ENCODE measurements at places on chromosomes 1 and 21. TPM values are rescaled to one million over a fixed set of nuclear protein-coding genes. Genes with fewer than 3 reads are reported as not detected.

DNA sequence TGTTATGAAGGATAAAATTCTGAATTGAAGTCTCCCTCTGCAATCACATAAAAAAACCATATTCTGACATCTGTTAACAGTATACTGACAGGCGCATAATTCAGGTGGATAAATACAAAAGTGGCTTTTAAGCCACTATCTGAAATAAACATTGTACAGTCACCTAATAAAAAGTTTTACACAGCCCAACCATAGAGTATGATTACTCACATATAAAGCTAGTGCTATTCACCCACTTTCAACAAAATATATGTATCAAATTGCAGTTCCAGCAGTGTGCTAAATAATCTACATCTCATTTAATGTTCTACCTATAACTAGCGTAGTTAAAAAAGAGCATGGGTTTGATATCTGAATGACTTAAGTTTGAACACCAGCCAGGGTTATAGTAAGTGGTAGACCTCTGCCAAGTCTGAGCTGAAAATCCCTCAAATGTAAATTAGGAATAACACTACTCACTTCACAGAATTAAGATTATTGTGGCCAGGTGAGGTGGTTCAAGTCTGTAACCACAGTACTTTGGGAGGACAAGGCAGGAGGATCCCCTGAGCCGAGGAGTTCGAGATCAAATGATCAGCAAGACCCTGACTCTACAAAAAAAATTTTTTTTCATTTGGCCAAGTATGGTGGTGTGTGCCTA, 3.9 kb downstream of the EGLN1 start:
- no peaks in the 10 kb centered on the region for H3K27me3 ChIP-seq
- no peak overlapping the region for H3K27ac ChIP-seq
- DNase-seq, result no peak
- peaks cover 59% of the 10 kb centered on the region for H3K4me1 ChIP-seq

- H3K27me3 ChIP-seq, result no peaks in the 10 kb centered on the region
- no peak overlapping the region for H3K27ac ChIP-seq
- no peaks in the 10 kb centered on the region for H3K36me3 ChIP-seq
- DNase-seq, result no peak
Measured at GRCh38 chr1:73044241-73045036, 762.1 kb upstream of the NEGR1 start.

- H3K36me3 ChIP-seq, result no peaks in the 10 kb centered on the region
- peaks cover 11% of the 10 kb centered on the region for H3K4me1 ChIP-seq
- no peak for DNase-seq
- H3K4me3 ChIP-seq, result no peak overlapping the region
- no peak overlapping the region for H3K27ac ChIP-seq
- no peaks in the 10 kb centered on the region for H3K27me3 ChIP-seq
Measured at GRCh38 chr1:151039521-151039920, 3.1 kb downstream of the BNIPL start.

DNA sequence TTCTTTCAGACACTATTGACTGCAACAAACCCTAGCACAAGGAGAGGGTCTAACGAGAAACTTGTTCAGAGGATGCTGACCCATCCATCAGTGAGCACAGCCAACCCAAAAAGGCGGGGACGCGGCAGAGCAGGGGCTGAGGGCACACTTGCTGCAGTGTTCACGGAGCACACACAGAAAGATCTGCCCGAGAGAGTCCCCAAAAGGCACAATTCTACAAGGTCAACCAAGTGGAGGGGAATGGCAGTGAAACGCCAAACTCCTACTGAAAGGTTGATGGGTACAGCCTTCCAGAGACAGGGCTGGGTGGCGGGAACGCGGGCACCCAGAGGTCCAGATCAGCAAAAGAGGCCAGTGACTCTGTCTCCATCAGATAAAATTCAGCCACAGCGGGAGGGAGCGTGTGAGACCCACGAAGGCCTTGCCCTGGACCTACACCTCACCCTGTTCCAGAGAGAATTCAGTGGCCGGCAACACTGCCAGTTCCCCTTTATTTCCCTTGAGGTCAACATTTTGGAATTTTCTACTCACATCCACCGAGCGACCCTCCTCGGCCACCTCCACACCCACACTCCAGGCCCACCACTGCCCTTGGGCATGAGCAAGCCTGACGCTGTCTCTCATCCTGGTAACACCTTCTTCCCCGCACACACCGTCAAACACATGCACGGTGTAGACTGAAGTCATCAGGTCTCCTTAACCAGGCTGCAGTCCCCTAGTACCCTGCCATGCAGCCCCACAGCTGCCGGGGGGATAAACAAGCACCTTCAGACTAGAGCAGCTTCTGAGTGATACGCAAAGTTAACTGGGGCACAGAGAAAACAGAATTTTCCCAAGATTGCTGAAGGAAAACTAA, 5.5 kb downstream of the GNG4 start:
- peak; percentile 20 for DNase-seq
- no peak overlapping the region for H3K27ac ChIP-seq
- peaks cover 44% of the 10 kb centered on the region for H3K27me3 ChIP-seq
- peaks cover 33% of the 10 kb centered on the region for H3K4me1 ChIP-seq
- no peak overlapping the region for H3K4me3 ChIP-seq

The GJB4 gene
- not detected for total RNA-seq

Measured in activated CD8-positive, alpha-beta T cell treated with anti-CD3 and anti-CD28 coated beads, Interleukin-2, amount 10 ng/mL, durations not matched to agents 7 days and 5 days (primary cell).